ENCODE measurements at places on chromosomes 3 and 15.

GRCh38 chr15:43518197-43518761 lies 871 bp downstream of the MAP1A start:
- DNase-seq = no peak

GRCh38 chr3:27939940-27940339 lies 217.8 kb upstream of the EOMES start:
- DNase-seq = peak; percentile 20

DNA sequence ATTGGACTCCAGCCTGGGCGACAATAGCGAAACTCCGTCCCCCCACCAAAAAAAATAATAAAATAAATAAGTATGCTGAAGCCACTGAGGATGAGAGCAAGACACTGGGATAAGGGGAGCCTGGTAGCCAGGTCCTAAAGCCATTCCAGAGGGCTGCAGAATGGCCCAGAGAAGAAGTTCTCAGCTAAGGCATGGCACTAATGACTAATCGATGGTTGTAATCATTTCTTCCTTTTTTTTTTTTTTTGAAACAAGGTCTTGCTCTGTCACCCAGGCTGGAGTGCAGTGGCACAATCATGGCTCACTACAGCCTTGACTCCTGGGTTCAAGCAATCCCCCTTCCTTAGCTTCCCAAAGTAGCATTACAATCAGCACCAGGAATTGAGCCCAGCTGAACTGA lies 25.6 kb upstream of the ZNF774 start:
- no peak for DNase-seq

GRCh38 chr3:119594066-119594465 lies 3.6 kb upstream of the PLA1A start:
- DNase-seq = no peak

- DNase-seq = peak; percentile 61
Observed at GRCh38 chr3:120147072-120147871, 53.0 kb upstream of the GSK3B start.

- DNase-seq = no peak
Observed at GRCh38 chr3:115876876-115877614, 253.7 kb downstream of the GAP43 start.

DNA sequence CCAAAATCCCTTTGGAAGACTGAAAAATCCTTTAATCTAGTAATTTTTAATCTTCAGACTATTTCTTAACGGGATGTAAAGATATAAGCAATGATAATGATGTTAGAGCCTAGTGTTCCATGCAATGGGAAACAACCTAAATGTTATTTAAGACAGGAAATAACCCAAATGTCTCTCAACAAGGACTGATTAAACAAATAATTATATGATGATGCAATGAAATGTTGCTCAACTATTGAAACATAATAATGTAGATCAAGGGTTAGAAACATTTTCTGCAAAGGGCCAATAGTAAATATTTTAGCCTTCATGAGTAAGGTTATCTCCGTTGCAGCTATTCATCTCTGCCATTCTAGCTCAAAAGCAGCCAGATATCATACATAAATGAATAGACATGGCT lies 275.4 kb downstream of the NEK10 start:
- no peak for DNase-seq

- peak; percentile 32 for DNase-seq
Observed at GRCh38 chr3:197305854-197306253, 7.4 kb upstream of the DLG1 start.

- DNase-seq = no peak
Observed at GRCh38 chr3:53859178-53859577, 12.8 kb downstream of the IL17RB start.

GRCh38 chr3:155024006-155024638 lies 56.0 kb upstream of the MME start:
- DNase-seq = peak; percentile 53

GRCh38 chr3:125141596-125142419 lies 70.7 kb downstream of the SLC12A8 start:
- no peak for DNase-seq

- DNase-seq = no peak
Observed at GRCh38 chr3:3654916-3655315, 144.3 kb upstream of the LRRN1 start.

Data from mammary epithelial cell (primary cell).